B cell (primary cell): ENCODE measurements at places on chromosomes 2 and 18. TPM values are rescaled to one million over a fixed set of nuclear protein-coding genes. Genes with fewer than 3 reads are reported as not detected.
A peak's percentile ranks its signal among the peaks of the same experiment; 100 is the strongest.

GRCh38 chr2:206555721-206556120 lies 86.6 kb upstream of the FAM237A start:
- DNase-seq = no peak

The GKN2 gene
- not detected in 2 replicates for total RNA-seq

DNA sequence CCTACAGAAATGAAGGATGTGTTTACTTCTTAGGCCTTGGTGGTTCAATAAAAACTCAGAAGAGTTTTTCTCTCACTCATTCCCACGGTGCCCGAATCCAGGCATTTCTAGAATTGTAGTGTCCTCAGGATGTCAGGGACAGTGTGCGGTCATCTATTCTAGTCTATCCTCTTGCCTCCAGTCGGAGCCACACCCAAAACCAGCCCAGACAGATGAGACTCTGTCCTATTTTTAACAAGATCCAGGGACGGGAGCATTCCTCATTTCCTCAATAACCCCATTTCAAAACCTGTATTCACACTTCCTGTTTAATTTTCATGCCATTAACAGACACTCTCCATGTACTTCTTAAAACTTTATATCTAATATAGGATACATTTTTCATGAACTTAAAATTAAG lies 11.6 kb upstream of the RBMS1 start:
- DNase-seq = no peak

The NOSTRIN gene
- not detected in 2 replicates for total RNA-seq

DNA sequence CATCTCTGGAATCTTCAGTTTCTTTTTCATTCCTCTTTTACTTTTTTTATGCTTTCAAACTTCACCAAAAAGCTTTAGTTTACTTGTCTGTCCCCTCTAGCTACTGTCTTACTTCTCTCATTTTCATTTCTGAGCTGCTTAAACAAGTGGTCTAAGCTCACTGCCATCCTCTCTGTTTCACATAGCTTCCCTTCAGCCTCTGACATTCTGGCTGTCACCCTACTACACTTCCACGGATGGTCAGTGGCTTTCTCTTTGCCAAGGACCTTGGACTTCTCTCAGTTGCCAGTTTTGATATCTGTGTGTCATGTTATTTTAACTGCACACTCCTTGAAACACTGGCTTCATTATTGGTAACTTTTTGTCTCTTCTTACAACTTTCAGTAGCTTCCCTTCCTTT lies 176.1 kb downstream of the IKZF2 start:
- no peak for DNase-seq

GRCh38 chr18:63936932-63937393 lies 12.1 kb upstream of the HMSD start:
- DNase-seq = no peak

DNA sequence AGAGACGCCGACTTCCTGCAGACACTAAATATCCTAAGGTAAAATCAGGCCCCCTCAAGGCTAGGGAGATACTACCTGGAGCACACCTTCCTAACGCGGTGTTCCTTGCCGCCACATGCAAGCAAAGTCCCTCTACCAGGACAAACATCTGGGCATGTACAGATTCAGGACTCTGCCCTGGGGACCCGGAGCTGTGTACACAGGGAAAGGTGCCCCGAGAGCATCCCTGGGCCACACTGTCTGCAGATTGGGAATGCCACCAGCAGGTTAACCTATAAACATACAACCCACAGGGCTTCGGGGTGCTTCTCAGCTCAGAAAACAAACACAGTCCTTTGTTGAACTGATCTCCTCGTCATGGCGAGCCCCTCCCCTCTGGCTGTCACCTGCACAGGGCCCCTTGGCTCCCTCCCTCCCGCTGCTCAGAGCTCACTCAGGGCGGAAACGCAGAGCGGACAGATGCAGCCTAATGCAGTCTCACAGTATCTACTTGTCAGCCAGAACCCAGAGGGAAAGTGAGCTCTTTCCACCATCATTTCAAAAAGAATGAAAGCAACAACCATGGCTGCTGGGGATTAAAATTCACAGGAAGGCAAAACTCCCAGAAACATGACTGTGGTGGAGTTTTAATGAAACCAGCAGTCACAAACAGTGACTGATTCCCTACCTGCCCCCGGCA lies 218.8 kb downstream of the HDAC4 start:
- no peak for DNase-seq

The ANKRD30BL gene
- total RNA-seq = not detected in 2 replicates

DNA sequence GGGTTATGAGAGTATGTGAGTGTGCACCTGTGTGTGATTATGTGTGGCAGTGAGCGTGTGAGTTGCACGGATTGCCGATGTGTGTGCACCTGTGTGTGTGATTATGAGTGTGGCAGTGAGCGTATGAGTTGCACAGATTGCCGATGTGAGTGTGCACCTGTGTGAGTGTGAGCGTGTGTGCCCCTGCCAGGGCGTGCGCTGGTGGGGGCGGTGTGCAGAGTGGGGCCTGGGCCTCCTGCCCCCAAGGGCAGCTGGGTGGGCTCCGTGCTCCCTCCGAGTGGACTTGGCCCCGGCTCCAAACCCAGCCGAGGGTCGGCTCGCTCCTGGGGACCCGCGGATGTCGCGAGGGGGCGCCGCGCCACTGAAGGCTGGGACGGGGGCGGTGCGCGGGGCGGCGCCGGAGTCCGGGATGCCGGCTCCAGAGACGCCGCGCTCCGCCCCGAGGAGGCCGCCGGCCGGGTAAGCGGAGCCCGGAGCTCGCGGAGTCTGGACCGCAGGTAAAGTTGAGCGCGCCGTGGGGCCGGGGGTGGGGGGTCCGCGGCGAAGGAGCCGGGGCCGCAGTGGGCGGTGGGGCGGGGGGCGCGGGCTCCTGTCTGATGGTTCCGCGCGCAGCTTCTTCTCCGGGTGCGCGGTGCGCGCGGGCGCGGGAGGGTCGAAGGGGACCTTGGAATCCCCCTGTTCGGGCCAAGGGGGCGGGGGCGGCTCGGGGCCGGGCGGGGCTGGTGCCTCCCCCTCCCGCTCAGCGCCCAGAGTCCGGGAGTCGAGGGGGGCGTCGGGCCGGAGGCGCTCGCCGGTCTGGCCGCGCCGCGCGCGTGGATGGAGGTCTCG lies at the start of gene KCNG2:
Gene KCNG2, plus strand, starts transcription at position 421 of the 828 bp plus-strand sequence. CDS start 65,730 bp downstream, outside the sequence.
- peak; percentile 47 for DNase-seq
